ENCODE measurements at places on chromosomes 5 and 9. TPM values are rescaled to one million over a fixed set of nuclear protein-coding genes. Genes with fewer than 3 reads are reported as not detected.

GRCh38 chr5:178398901-178399700 is 166.5 kb upstream of the PHYKPL start:
- DNase-seq, result no peak

DNA sequence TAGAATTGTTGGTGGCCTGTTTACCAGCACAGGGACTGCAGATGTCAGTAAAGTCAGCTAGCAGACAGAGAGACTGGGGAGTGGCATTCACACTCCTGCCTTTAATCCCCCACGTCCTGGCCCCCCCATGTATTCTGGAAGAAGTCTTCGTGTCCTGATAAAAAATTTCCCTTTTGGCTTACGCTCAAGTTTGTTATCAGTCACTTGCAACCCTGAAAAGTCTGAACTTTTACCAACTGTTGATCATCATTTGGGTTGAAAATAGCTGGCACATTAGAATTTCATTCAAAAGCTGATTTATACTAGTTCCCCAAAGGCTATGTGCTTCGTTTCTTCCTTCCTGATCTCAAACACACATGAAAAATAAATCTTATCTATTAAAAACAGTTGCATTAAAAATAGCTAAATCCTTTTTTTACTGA is 5.8 kb upstream of the CRHBP start:
- DNase-seq, result no peak

GRCh38 chr9:106969696-106970095 is 106.7 kb downstream of the ZNF462 start:
- no peak for DNase-seq

- no peak for DNase-seq
Measured at GRCh38 chr5:107949688-107950341, 279.1 kb upstream of the EFNA5 start.

DNA sequence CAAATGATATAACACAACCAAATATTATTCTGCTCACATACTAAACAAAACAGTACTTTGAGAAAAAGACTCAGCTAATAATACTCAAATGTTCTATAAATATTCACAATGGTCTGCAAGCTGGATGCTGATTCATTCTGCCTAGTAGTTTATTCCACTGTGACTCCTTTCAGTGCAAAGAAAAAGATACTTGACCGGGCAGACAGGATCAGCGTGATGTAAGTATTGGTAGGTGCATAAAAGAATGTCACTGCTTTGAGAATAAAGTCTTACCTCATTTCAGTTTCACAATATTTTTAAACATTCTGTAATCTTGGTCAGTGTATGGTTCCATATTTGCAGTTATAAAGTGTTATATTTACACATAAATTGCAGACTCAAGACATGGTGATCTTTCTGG is 223.0 kb upstream of the NUDT12 start:
- DNase-seq, result no peak

DNA sequence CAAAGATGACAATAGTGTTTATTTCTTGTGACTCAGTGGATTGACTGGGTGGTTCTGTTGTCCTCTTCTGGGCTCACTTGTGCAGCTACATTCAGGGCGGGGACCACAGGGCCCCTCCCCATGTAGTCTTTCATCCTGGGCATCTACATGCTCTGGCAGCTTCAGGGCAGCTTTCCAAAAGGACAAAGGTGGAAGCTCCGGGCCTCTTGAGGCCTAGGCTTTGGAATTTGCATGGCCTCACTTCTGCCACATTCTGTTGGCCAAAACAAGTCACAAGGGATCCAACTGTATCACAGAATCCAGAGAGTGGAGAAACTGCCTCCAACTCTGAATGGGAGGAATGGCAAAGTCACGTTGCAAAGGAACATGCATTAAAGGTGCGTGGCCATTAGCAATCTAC is 64.3 kb downstream of the ARHGAP26 start:
- DNase-seq, result no peak

DNA sequence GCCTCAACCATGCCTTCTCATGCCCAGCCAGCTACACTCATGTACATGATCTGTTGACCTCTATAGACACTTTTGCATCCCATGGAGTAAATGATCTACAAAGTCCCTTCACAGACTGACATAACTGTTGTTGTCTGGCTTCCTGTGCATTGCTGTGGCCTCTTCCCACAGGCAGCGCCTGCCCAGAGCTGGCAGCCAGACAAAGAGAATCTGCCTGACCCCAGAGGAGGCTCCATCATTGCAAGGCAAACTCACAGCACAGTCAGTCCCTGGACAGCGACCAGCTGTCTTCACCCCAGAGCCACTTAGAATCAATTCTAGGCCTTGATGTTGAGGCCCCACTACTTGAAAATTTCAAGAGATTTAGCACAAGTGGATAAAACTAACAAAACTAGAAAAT is 65.5 kb downstream of the INSYN2B start:
- DNase-seq, result peak; percentile 91

GRCh38 chr9:99998266-99998665 is 91.8 kb downstream of the STX17 start:
- no peak for DNase-seq

- DNase-seq, result no peak
Measured at GRCh38 chr9:3288686-3289085, 237.1 kb downstream of the RFX3 start.

- DNase-seq, result no peak
Measured at GRCh38 chr5:61801174-61801573, 469.1 kb downstream of the ZSWIM6 start.

SLC34A1 gene
- not detected for total RNA-seq

PIGO gene
- total RNA-seq, result 20.4 TPM

POU5F2 gene
- total RNA-seq, result 8.6 TPM

CYLC2 gene
- total RNA-seq, result not detected

Measured in lung (tissue), 17 donors.